Subcutaneous preadipocyte (primary cell): ENCODE measurements at places on chromosomes 12 and 14. TPM values are rescaled to one million over a fixed set of nuclear protein-coding genes. Genes with fewer than 3 reads are reported as not detected.

The NGB gene
- not detected in 2 replicates for total RNA-seq

The EGLN3 gene
- 0.39 and 2.2 TPM in 2 replicates for total RNA-seq

The KERA gene
- total RNA-seq = not detected in 2 replicates

The LIN52 gene
- 5.1 and 8.6 TPM in 2 replicates for total RNA-seq
